Stimulated activated CD4-positive, alpha-beta T cell treated with anti-CD3 and anti-CD28 coated beads, Interleukin-1b, Interleukin-23, amount 100 ng/mL, for 1 hour (primary cell): ENCODE measurements at places on chromosomes 6 and 20.

- DNase-seq, result no peak
Measured at GRCh38 chr6:164502833-164503232, 806.6 kb downstream of the C6orf118 start.

DNA sequence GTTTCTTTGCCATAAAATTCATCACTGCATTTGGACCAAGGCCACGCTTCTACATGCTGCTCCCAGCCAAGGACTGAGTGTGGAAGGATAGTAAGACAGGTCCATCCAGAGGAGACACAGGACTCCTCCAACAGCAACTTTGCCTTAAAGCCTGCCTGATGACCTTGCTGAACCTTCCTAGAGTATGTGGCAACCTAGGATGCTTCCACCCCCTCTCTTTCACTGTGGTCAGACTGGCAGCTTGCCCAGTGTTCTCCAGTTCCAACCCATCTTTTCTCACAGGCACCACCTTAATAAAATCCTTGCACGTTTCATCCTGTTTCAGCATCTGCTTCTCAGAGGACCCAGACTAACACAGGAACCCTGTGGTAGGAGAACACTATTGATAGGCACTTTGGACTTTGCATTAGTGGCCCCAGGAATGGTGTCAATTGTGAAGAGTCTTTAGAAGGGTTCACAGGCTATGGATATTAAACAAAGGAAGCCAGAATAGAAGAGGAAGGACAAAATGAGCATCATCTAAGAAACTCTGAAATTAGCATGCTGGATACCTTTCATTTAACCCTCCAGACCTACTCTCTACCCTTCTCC, 2.4 kb upstream of the PKHD1 start:
- no peak for DNase-seq

- DNase-seq, result no peak
Measured at GRCh38 chr20:40978761-40979160, 49.9 kb upstream of the TOP1 start.

DNA sequence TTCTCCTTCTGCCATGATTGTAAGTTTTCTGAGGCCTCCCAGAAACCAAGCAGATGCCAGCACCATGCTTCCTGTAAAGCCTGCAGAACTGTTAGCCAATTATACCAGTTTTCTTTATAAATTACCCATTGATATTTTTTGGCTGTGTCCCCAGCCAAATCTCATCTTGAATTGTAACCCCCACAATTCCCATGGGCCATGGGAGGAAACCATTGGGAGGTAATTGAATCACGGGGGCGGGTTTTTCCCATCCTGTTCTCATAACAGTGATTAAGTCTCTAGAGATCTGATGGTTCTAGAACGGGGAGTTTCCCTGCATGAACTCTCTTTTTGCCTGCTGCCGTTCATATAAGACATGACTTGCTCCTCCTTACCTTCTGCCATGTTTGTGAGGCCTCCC, 788.5 kb downstream of the C6orf118 start:
- DNase-seq, result no peak

DNA sequence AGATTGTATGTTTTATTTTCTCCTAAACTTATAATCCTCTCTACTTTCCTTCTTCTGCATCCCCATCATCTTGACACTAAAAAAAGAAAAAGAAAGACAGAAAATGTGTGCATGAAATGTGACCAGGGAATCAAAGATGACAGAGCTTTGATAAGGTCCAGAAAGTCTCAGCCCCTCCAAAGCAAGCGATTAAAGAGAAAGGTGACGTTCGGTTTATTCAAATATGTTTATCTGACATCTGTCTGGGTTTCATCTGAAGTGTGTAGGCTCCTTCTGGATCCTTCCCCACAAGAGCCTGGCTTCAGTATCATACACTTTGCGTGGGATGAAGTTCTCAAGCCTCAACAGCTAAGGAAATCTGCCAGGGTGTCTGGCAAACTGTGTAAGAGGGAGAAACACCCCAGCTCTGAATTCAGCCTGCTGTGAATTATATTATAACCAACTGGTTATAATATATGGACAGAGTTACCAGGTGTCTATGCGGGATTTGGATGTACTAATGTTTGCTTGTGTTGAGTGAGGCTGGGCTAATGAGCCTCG, 263.0 kb downstream of the ZNF217 start:
- DNase-seq, result no peak

GRCh38 chr6:21087188-21087587, 506.4 kb upstream of the SOX4 start:
- no peak for DNase-seq

DNA sequence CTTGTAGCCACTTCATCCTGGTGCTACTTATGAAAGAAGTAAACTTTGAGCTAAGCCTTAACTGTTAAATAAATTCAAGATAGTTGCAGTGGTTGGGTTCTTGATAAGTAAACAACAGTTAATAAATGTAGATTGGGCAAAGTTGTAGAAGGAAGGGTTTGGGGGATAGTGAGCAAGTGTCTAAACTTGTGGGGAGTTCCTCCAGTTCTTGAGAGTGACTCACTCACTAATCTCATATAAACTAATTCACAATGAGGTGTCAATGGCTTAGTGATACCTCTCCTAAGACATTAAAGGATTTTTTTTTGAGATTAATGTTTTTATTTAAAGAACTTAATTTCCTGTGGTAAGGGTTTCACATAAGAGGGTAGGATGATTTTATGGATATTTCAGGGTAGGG, 507.4 kb downstream of the BMP2 start:
- no peak for DNase-seq

DNA sequence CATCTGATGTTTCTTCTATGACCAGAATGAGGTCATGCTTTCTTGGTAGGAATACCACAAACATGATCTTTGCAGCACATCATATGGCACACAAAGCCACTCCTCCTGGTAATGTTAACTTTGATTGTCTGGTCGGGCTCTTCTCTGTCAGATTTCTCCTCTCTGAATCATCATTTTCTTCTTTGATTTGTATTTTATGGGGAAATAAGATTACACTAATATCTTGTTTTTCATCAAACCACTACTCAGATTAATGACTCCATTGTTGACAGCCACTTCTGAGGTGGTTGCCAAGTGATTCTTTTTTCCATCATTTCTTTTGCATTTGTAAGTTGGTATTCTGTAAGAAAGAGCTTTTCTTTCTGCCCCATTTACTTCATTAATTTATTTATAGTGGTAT, 29.5 kb downstream of the TRMT11 start:
- DNase-seq, result no peak

GRCh38 chr6:132132422-132132821, 181.2 kb upstream of the CCN2 start:
- no peak for DNase-seq

DNA sequence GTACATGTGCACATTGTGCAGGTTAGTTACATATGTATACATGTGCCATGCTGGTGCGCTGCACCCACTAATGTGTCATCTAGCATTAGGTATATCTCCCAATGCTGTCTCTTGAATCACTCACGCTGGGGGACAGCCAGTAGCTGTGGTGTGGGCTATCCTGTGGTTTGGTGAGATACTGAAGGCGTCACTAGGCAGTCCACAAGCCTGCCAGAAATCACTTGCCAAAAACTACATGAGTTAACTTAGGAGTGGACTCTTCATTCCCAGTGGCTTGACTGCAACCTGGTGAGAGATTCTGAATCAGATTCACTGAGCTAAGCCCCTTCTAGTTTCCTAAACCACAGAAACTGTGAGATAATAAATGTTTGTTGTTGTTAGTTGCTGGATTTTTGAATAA, 191.3 kb downstream of the TSHZ2 start:
- no peak for DNase-seq

DNA sequence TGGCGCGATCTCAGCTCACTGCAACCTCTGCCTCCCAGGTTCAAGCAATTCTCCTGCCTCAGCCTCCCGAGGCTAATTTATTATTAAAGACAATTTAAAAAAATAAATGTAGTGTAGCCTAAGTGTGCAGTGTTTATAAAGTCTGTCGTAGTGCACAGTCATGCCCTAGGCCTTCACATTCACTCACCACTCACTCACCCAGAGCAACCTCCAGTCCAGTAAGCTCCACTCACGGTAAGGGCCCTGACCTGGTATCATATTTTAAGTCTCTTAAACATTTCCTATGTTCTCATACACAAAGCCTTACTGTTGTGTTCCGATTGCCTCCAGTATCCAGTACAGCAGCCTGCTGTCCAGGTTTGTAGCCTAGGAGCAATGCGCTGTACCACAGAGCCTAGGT, 168.2 kb upstream of the FOXQ1 start:
- no peak for DNase-seq

GRCh38 chr20:22763257-22763906, 179.0 kb upstream of the FOXA2 start:
- DNase-seq, result no peak
